ENCODE measurements at places on chromosomes 3 and 15.
A peak's percentile ranks its signal among the peaks of the same experiment; 100 is the strongest.

DNA sequence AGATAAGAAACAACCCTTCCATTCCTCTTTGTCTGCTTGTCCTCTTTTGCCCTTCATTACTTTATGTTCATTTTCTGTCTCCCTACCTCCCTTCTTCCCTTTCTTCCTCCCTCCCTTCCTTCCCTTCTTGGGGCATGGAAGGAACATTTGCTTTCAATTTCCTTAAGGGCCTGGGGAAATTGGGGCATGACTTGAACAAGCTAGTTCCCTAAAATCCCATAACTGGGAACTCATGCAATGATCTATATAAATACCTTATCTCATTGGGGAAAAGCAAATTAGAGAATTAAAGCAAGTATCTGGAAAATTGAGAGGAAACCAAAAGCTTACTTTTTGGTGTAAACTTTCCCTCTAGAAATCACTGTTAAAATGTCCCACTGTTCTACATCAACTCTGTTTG lies 35.7 kb downstream of the BOC start:
- no peak for DNase-seq

GRCh38 chr3:98343647-98344507 lies 9.8 kb upstream of the OR5K4 start:
- peak; percentile 66 for DNase-seq

DNA sequence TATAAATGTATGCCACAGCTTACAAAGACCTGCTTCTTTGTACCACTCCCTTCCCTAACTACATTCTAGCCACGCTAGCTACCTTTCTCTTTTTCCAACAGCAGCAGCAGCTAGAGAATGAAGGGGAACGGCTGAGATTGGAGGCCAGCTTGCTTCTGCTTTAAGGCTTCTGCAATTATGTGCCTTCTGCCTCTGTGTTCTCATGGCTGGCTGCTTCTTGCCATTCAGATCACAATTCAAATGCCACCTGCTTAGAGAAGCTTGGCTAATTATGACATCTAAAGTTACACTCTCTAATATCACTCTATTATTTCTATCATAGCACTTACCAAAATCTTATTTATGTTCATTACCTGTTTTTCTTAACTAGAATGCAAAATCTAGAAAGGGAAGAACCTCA lies 95.2 kb downstream of the RYK start:
- no peak for DNase-seq

DNA sequence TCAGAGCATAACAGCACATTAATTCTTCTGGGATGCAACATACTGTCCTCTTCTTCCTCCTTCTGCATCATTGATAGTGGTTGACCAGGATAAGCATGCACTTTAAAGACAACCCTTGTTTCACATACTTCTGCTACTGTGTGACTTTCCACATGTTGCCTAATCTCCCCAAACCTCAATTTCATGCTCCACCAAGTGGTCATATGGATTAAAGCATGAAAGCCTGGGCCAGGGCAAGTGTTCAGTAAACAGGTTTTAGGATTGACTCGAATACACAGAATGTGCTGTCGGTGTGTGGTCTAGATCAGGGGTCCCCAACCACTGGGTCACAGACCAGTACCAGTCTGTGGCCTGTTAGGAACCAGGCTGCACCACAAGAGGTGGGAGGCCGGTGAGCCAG lies 22.5 kb upstream of the BFSP2 start:
- peak; percentile 32 for DNase-seq

GRCh38 chr3:79032686-79033318 lies 735.0 kb downstream of the ROBO1 start:
- DNase-seq = peak; percentile 22

DNA sequence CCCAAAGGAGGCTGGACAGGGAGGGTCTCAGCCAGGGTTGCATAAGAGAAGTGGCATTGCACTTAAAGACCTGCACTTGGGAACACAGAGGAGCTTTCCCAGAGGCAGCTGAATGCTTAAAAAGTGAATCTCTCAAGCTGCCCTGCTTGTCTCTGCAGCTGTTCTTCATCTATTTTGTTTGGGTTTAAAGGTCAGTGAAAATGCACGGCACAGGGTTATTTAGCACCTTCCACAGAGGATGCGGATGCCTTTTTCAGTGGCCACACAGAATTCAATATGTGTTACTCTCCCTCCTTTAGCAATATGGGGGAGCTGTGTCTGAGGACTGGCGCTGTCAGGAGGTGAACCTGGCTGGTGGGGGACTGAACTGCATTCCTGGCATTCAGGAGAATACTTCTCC lies 22.7 kb upstream of the CTNNB1 start:
- no peak for DNase-seq
